ENCODE measurements at places on chromosomes 6 and 20.
A peak's percentile ranks its signal among the peaks of the same experiment; 100 is the strongest.

DNA sequence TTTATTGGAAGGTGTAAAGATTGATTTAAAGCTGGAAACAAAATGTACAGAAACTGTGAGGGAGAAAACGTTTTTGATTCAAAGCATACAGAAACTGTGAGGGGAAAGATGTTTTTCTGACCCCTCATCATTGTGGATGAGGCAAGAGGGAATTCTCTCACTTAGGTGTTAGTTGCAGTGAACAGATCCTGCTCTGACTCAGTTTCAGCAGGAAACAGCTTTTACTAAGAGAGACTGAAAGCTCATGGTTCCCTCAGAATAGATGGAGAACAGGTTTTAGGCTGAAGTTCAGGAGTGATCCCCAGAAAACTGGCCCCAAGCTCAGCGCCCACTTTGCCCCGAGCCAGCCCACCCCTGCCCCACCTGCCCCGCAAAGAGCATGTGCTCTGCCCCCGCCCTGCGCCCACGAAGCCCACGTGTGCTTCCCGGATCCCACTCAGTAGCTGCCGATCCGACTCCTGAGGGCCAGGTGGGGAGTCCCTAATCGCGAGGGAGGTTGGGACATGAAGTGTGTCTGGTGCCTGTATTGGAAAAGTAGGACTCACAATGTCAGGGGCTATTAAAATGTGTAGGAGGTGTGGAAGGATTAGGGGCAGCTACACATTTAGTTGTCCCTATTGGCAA lies 41.2 kb downstream of the DUSP22 start:
- DNase-seq = no peak

DNA sequence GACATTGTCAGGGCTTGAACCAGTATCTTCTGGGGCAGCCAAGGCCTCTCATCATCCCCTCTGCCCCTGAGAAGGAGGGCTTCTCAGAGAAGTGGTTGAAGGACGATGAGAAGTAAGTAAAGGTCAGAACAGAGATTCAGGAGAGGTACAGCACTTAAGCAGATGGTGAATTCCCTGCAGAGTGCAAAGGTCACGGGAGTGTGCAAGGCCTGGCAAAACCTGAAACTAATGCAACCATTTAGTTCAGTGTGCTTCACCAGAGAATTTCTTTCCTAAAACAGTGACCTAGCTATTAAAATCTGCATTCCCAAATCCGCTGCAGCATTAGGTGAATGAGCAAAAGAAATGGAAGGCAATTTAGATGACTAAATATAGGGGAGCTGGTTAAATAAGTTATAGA lies 58.4 kb downstream of the TRERF1 start:
- DNase-seq = no peak

DNA sequence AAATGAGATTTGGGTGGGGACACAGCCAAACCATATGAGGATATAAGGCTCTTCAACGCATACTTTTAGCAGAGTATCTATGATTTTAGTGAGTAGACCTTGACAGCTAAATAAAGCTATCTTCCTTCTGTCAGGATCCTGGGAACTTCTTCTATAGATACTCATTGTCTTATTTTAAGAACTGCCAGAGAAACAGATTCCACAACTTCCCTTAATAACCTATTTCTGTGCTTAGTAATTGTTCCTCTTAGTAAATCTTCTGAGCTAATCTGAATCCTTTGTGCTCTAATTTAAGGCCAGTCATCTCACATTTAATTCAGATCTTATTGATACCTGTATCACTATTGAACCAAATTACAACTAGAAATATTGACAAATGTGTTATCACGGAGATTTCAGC lies 64.0 kb upstream of the CEP85L start:
- no peak for DNase-seq

DNA sequence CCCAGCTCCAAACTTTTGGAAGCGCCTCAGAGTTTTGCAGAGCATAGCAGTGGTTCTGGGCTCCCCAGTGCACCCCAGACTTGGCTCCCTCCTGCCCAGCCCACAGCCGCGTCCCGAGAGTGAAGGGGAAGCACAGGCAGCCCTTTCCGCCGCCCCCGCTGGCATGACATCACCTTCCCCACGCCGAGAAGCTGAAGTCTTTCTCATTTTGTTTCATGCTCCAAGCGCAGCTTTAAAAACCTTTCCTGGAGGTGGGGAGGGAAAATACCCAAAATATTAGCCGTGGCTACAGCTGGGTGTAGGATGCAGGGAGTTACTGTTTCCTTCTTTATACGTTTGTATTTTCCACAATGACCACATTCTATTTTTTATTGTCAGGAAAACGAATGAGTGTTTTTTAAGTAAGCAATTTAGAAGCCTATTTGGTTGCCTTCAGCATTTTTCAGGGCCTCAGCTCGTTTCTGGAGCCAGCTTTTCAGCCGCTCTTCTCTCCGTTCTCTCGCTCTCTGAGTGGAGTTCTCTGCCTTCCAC lies 72.9 kb downstream of the SNX5 start:
- DNase-seq = no peak

- no peak for DNase-seq
These were observed 717.8 kb downstream of the EPM2A start for GRCh38 chr6:145017516-145017915.

- no peak for DNase-seq
These were observed 187.9 kb upstream of the ECI2 start for GRCh38 chr6:4323322-4323721.

GRCh38 chr6:81741689-81742088 lies 10.8 kb downstream of the TENT5A start:
- no peak for DNase-seq

GRCh38 chr6:56552187-56553130 lies 90.2 kb downstream of the DST start:
- no peak for DNase-seq

DNA sequence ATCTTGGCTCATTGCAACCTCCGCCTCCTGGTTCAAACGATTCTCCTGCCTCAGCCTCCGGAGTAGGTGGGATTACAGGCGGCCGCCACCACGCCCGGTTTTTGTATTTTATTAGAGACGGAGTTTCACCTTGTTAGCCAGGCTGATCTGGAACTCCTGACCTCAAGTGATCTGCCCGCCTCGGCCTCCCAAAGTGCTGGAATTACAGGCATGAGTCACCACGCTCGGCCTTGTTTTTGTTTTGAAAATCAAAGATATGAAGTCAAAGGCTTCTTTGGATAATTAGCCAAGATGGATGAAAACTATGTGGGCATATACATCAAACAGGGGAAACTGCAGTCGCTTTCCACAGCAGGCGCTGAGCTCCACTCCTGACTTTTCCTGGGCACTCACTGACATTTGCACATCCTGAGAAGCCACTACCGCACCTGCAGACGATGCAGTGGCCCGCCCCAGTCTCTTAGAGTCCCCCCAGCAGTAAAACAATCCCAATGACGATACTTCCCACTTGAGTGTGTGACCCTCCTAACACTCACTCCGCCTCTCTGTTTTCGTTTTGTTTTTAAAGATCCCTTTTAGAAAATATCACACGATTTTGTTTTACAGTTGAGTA lies 44.1 kb downstream of the GJA1 start:
- no peak for DNase-seq

DNA sequence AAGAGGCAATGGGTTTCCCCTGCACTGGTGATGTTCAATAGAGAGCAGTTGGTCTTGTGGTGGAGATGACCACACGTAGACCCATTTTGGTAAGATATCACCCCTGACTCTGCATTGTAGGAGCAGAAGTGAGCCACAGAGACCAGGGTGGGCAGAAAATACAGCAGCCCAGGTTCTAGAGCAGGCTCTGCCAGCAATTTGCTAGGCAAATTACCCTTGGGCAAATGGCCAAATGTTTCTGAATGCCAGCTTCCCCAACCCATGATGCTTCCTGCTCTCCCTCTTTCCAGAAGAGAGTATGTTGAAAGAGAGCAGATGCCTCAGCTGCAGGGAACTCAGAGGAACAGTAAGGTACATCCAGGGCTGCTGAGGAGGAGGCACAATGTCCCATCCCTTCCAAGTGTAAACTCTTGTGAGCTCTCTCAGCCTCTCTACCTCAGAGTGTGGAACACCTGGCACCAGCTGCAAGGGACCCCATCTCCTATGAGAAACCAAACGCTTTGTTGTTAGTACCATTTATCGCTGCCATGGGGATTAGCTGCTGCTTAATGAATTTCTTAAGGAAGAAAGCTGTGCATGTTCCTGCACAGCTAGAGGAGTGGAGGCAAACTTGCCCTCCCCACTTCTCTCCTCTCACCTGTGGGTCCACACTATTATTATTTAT lies 317.5 kb upstream of the MOCS1 start:
- DNase-seq = no peak

DNA sequence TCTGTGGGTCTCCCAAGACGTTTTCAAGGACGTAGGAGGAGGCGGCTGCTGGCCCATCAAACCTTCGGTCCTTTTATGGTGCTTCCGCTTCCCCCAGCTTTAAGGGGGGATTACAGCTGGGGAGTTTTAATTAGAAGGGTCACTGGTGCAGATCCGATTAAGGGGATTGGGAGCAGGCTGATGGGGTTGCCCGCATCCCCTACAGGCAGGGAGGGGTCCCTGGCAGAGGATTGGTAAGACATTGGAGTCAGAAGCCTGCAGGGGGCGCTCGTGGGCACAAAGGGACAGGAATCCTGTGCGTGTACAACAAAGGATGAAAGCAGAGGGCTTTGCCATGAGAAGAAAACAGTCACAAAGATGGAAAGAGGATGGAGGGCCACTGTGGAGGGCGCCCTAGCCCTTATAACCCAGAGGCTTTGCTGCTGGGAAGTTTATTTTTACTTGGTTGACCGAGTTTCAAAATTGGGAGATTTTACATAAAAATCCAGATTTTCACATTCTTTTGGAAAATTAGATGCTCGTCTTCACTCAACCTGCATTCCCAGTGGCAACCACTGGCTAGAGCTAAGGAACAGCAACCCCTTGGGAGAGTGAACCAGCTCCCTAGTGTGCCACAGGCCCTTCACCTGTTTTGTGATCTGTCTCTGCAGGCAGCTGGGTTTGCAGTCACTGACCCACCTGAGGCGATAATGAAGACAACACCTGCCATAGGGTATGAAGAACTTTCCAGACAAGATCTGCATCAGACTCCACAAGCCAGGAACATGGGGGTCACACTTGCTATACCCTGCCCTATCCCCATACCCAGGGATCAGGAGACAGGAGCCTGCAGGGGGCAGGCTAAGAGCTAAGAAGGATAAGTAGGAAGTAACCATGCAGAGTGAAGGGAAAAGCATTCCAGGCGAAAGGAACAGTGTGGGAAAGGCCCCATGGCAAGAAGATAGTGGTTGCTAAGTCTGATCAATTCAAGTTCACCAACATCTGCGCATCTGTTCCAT lies 97.7 kb downstream of the KCNB1 start:
- DNase-seq = peak; percentile 14

DNA sequence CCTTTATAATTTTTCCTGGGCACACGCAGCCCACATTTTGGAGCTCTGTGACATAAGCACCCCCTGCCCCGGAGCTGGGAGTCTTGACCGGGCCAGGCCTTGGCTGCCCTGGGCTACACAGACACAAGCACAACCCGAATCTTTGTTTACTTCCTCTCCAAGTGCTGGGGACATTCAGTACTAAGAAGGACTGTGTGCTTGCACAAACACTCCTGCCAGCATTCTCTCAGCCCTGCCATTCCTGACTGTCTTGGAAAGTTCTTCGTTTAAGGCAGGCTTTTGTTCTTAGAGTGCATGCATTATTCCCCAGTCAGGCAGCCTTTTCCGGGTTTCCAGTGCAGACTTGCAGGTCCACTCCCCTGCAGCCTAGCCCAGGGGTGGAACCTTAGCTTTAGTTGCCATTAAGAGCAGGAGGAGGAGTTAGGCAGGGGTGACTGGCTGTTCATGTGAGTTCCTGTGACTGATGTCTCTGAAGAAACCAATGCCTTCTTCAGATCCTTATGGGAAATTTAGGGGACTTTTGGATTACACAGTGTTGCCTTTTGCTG lies 28.6 kb downstream of the FOXO3 start:
- DNase-seq = no peak

DNA sequence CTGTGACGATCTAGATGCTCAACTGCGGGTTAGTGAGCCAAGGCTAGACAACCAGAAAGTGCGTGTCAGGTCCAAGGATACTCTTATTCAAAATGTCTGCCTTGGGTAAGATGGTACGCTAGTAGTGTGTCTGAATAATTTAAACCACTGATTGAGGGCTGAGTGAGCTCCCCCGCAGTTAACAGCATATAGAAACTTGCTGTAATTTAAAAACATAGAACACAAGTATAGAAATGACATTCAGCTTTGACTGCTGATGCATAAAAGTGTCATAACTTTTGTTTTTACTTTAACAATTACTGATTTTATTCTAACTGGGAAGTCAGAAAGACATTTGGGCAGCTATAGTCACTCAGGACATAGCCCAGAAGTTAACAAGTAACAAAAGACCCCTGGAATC lies 45.6 kb upstream of the SLC22A1 start:
- DNase-seq = no peak

GRCh38 chr20:24002896-24003295 lies 14.3 kb upstream of the GGTLC1 start:
- DNase-seq = no peak

GRCh38 chr6:159059141-159059540 lies 14.3 kb upstream of the TAGAP start:
- no peak for DNase-seq

- no peak for DNase-seq
These were observed 12.4 kb downstream of the PKIG start for GRCh38 chr20:44594730-44595129.

- no peak for DNase-seq
These were observed 70.4 kb downstream of the PFDN4 start for GRCh38 chr20:54278262-54278661.

DNA sequence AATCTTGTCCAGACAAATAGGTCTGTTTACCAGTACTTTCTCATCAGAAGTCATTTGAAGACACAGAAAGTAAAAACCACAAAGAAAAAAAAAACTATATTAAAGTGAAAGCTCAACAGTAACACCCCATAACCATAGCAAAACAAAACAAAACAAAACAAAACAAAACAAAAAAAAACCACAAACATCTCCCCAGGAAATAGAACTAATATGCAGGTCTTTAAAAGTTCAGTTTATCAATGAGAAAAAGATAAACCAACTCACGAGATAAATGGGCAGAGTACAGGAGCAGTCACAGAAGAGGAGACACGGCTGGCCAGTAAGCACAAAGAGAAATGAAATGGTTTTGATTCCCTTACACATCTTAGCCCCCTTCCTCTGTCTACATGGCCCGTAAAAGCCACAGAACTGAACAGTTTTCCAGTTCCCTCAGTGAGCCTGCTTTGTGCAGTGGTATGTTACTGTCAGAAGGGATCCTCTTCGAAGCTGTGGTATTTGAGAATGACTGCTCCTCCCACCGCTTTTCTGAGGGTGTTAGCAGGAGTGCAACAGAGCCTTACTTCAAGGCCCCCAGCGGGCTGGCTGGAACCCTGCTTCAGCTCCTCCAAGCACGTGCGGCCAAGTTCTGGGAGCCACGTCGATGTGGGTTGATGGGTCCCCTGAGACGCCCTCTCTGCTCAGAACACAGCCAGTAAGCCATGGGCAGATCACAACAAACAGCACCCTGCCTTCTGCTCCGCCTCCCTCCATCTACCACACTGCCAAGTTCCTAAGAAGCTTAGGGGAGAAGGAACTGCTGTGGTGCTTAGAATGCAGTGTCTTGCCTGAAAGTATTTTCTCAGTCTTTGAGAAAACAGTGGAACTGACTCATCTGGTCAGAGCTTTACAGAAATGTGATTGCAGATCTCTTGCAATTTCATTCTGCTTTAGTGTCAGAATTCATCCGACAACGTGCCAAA lies 14.0 kb downstream of the UST start:
- peak; percentile 79 for DNase-seq

- peak; percentile 28 for DNase-seq
These were observed 96.7 kb downstream of the TOX2 start for GRCh38 chr20:44011251-44011940.

- DNase-seq = no peak
These were observed 95.6 kb downstream of the KIF16B start for GRCh38 chr20:16477632-16478031.

- no peak for DNase-seq
These were observed 336.4 kb upstream of the BTBD3 start for GRCh38 chr20:11581271-11581670.

GRCh38 chr6:88086792-88087191 lies 39.2 kb downstream of the SPACA1 start:
- no peak for DNase-seq
